ENCODE measurements at places on chromosomes 16 and 17. TPM values are rescaled to one million over a fixed set of nuclear protein-coding genes. Genes with fewer than 3 reads are reported as not detected.
A peak's percentile ranks its signal among the peaks of the same experiment; 100 is the strongest.

GRCh38 chr17:19720631-19721426 lies 4.4 kb upstream of the SLC47A2 start:
- DNase-seq = no peak

DNA sequence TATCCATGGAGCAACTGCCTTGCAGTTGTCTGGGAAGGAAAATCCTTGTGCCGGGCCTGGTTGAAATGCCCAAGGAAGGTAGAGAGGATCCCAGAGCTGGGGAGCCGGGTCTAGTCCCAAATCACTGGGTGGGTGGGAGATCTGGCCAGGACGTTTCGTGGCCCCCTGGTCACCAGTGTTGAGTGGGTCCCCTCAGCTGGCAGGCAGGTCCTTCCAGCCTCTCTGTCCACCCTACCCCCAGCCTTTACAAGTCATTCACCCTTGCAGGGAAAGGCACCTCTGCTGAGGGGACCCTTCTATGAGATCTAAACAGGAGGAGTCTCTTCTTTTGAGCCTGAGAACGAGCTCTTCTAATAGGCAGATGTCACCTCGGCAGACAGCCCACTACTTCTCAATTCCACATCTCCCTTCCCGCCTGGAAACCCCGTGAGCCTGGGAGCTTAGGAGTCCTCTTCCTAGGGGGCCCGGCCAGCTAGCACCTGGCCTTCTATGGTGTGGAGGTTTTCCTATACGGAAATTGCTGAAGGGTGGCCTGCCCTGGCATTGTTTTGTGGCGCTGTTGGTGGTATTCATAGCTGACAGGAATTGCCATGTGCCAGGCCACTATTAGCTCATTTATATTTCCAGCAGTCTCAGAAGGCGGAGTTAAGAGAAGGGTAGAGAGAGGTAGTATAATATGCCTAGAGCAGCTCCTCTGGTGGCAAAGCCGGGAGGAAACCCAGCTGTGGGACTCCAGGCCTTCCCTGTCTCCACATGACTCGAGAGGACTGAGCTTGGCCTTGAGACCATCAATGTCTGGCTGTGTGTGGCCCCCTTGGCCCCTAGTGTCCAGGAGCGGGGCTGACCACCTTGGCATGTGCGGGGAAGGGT lies 13.3 kb downstream of the MPRIP start:
- DNase-seq = peak; percentile 32

- DNase-seq = peak; percentile 94
These were observed 31.0 kb downstream of the CFDP1 start for GRCh38 chr16:75402159-75402820.

- no peak for DNase-seq
These were observed 136.8 kb upstream of the XYLT1 start for GRCh38 chr16:17607609-17608008.

DNA sequence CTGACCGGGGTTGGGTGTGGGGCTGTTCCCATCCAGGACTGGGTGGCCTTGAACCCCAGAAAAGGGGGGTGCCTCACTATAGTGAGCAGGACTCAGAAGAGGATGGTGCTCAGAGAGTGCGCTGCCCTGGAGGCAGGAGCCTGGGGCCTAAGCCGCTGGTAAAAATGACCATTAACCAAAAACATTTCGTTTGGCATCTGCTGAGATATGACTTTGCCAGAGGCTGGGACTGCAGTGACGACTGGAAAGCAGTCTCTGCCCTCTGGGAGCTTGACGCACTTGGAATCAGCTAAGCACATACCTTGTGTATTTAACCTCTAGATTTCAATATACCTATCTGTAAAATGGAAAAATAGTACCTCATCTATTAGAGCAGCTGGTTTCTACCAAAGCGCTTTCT lies 7.2 kb upstream of the CRHR1 start:
- no peak for DNase-seq

DNA sequence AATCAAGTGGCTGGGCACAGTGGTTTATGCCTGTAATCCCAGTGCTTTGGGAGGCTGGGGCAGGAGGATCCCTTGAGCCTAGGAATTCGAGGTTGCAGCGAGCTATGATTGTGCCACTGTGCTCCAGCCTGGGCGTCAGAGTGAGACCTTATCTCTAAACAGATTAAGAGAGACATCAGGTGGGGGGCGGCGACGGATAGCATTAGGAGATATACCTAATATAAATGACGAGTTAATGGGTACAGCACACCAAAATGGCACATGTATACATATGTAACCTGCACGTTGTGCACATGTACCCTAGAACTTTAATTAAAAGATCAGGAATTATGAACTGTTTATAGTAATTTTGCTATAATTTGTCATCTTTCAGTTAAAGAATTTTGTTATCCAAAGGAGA lies 10.3 kb downstream of the RAD51C start:
- no peak for DNase-seq

DNA sequence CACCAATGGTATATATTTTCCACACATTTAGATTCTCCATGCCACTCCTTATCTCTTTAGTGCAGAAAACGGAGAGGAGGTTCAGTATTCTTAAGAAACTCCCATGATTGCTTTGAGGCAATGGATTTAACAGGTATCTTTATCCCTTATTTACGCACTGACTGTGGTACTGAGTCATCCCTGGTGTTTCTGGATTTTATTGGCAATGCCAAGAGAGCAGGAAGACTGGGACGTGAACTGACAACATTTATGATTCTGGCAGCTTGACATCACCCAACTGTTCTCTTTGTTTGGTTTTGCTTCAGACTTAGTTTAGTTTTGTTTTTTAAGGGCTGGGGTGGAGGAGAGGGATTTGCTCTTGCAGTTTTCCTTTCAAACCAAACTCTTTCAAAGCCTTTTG lies 131.4 kb downstream of the WWOX start:
- DNase-seq = peak; percentile 69

DNA sequence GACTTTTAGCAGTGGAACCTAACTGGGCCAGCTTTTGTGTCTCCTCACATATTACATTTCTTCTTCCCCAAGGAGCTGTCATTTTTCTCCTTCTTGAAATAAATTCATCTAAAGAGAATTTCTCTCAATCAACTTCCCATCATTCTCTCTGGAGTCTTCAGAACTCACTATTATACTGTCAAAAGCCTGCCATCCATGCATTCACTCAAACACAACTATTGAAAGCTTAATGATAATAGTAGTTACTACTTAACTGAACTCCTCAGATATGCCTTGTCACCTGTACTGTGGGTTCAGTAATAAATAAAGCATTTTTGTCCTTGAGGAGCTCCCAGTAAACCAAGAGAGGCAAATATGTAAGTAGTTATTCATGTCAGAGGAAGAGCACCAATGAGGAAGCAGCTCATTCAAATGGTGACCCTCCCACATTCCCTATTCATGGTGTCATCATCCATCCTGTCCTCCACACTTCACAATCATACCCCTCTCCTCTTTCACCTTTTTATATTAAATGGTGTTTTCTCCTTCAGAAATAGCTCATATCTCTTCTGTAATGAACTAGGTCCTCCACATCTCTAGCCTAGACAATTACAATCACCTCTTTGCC lies 162.6 kb downstream of the CA10 start:
- DNase-seq = no peak

GRCh38 chr17:57706761-57707160 lies 38.3 kb downstream of the CCDC182 start:
- no peak for DNase-seq

GRCh38 chr17:77019893-77020379 lies 120.8 kb upstream of the SEC14L1 start:
- no peak for DNase-seq

DNA sequence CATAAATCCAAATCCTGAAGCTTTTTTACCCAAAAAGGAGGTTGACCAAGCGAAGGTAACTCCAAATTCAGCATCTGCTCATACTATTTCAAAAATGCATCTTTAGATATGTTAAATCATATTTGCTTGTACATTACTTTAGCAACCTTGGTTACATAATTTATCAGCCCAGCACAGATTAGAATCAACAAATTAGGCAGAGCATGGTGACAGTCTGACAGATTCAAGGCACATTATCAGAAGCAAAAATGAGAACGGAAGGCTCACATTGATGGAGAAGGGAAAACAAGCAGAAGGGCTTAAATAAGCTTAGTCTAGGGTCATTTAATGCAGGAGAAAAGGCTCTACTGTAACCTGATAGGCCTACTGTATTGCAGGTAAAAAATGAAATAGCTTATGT lies 3.9 kb upstream of the KCNJ2 start:
- DNase-seq = no peak

DNA sequence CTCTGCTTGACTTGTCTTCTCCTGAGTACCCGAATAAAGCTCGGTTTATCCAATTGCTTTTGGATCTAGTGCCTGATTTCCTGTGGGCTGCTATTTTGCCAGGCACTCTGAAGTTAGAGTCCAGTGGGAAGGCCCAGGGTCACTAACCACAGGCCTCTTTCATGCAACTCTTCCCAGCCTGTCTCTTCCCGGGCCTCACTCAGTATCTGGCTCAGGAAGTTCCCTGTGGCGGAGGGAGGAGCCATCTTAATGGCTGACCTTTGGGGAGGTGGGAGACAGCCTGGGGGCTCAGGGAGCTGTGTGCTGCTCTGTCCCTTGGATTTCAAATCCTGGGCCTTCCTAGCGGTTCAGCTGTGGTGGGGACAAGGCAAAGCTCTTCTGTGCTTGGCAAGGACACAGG lies 328.5 kb downstream of the SLC39A11 start:
- DNase-seq = no peak

DNA sequence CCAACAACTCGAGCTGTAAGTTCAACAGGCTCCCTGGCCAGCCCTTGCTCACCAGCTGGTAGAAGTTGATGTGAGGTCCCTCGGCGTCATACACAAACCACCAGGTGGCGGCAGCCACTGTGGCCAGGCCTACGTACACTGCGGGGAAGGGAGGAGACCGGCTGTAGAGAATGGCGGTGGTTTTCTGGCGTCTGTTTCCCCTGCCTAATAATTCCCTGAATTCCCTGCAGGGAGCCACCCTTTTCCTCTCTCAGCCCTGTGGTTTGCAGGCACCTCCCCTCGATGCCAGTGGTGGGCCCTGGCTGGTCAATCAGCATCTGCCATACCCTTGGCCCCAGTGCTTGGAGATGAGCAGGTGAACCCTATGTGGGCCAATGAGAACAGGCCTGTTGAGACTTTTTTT lies 18.9 kb upstream of the P2RX1 start:
- peak; percentile 75 for DNase-seq

Gene MAF
- 0.32 TPM for total RNA-seq

Gene HOXB3
- 56.6 TPM for total RNA-seq

Gene TEKT5
- total RNA-seq = not detected

Gene CES3
- not detected for total RNA-seq

Gene RND2
- 0.53 TPM for total RNA-seq

Gene TBC1D3
- total RNA-seq = 1.9 TPM
